LoVo (cell line): ENCODE measurements at places on chromosomes 5 and 9.

DNA sequence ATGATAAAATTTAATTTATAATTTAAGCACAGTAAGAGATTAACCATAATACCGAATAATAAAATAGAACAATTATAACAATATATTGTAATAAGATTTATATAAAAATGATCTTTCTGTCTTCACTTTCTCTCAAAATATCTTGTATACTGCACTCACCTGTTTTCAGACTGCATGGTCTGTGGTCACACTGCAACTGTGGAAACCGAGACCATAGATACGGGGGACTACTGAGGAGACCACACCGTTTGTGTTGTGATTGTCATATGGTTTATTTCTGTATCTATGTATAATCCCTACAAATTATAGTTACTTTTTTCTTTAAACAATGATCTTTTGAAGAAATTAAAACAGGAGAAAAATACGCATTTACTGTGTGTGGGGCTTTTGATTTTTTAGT lies 78.8 kb upstream of the TNFAIP8 start:
- DNase-seq = no peak

GRCh38 chr9:90799271-90799852 lies 2.3 kb upstream of the SYK start:
- DNase-seq = no peak

GRCh38 chr5:73918791-73919221 lies 292.8 kb downstream of the ARHGEF28 start:
- no peak for DNase-seq

GRCh38 chr9:101022704-101023103 lies 5.8 kb upstream of the PLPPR1 start:
- no peak for DNase-seq

GRCh38 chr5:57258052-57258451 lies 84.2 kb downstream of the GPBP1 start:
- DNase-seq = no peak

DNA sequence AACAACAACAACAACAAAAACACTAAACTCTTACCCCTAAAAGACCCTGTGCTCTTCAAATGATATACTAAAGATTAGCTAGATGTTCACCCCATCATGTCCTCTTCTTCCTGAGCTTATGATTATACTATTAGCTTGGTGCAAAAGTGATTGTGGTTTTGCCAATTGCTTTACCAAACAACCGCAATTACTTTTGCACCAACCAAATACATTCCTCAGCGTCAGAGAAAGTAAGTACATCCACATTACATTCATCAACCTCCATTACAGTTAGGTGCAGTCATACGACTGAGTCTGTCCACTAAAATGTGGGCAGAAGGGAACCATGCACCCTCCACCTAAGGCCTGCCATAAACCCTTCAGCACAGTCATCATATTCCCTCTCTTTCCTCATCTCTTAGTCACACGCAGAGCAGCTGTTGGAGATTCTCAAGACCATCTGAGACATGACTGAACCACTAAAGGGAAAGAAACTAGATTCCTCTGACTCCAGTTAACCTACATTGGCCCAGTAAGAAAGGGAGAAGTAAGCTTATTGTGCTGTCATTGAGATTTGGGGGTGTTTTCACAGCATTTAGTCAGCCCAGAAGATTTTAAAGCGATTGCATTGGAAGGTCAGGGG lies 181.6 kb upstream of the TLE4 start:
- no peak for DNase-seq

GRCh38 chr5:171549274-171549673 lies 129.8 kb downstream of the FGF18 start:
- no peak for DNase-seq

DNA sequence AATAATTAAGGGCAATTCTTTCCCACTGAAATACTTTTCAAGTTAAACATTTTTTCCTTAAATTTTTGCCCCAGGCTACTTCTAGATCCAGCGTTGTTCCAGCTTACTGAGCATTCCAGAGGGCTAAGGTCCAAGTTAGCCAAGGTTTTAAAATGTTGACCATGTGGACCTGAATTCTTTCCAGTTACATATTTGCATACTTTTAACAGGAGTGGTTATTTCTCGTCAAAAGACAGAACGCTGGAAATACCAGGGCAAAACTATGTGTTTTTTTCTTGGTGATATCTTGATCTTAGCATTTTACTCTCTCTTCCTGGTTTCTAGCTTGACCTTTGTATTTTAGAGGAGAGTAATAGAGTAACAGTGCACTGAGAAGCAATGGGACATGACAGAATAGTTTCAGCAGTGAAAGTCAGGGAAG lies 32.8 kb downstream of the TMC1 start:
- DNase-seq = peak; percentile 67

GRCh38 chr5:158820891-158821290 lies 278.8 kb downstream of the EBF1 start:
- DNase-seq = no peak

DNA sequence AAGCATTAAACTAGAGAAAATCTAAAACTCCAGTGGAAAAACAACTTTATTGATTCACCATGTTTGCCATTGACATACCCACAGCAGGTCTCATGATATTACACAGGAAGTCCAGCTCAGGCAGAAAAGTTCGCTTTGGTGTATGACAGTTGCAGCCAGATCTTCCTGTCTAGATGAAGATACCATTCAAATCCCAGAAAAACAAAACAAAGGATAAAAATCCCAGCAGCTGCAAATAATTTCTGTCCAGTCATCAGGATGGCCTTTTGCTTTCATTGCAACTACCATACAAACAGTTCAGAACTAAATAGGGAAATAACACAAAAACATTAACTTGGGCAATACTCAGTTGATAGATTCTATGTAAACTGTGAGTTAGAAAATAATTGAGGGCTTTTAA lies 136.0 kb upstream of the NREP start:
- no peak for DNase-seq

DNA sequence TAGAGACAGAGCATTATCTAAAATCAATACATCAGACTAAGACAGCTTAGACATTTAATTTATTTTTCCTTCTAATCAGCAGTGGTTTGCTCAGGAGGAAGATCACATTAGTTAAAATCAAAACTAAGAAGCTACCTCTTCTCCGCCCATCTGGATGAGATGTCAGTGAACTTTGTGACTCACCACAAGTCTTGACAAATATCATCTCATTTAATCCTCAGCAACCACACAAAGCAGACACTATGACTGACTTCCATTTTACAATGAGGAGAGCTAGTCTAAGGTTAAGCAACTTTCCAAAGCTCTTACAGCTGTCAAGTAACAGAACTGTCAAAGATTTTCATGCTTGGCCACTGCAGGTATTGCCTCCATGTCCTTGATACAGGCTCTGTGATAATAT lies 289.5 kb downstream of the DEPDC1B start:
- no peak for DNase-seq

GRCh38 chr5:134004626-134005416 lies at the start of gene VDAC1:
Gene VDAC1 (minus strand): TSS chr5:134004975. CDS start chr5:133993012, 11,963 bp downstream.
- peak; percentile 81 for DNase-seq

GRCh38 chr5:126938466-126938865 lies 91.9 kb downstream of the MARCHF3 start:
- DNase-seq = no peak

DNA sequence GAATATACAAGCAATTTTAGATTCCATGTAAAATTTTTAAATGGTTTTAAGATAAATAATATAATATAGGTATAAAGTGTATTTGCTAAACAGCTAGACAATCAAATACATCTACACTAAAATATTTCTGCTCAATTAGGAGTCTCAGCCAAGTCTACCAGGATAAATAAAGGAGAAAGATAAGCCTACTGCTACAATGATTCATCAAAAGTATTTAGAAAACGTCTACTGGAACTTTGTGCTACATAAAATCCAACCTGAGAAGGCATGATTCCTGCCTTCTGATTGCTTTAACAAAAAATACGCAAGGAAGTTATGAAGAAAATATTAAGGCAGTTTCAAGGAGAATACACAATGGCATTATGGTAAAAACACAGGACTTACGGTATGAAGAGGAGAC lies 570.6 kb downstream of the EFNA5 start:
- DNase-seq = no peak

GRCh38 chr5:85170183-85170582 lies 785.5 kb upstream of the EDIL3 start:
- DNase-seq = no peak

DNA sequence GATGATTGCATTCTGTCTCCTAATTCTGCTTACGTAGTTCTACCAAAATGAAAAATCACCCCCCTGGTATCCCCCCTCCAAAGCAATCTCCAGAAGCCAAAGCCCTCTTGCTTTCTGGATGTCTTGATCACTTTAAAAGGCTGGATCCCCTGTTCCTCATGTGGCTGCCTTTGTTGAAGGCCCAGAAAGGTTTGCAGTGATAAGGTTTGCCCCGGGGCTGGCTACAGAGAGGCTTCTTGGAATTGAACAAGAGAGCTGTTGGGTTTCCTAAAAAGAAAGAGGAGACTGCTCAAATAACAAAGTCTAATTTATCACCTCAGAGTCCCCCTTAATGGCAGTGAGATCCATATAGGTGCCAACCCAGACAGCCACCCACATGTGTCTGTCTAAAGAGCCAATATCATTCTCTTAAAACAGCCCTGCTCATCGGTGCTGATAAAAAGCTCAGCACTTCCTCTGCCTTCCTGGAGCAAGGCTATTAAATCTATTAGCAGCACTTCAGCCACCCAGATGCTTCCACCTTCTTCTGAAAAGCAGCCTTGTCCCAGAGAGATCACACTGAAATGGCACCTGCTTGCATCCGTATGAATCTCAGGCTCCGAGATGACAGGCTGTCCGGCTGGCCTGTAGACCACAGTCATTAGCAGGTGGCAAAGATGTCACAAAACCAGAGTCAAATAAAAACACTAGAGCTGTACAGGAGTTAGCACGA lies 70.9 kb downstream of the TEX10 start:
- no peak for DNase-seq

- no peak for DNase-seq
These were observed 34.6 kb upstream of the CPEB4 start for GRCh38 chr5:173853370-173854131.

DNA sequence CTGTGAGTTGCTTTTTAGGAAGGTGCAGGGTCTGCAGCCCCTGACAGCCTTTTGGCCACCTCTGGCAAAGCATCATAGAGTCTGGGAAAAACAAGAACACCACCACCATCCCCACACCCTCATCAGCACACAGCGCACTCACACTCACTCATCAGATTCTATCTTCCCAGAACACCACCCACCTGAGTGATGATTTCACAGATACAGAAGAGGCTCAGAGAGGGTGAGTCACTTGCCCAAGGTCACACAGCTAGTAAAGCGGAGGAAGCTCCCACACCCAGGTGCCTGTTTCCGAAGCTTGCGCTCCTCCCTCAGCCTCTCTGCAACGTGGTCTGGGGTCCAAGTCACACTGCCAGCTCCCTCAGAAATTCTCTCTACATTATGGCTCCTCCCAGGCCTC lies 41.8 kb upstream of the HRH2 start:
- DNase-seq = no peak

- no peak for DNase-seq
These were observed 293.2 kb upstream of the KLF4 start for GRCh38 chr9:107782789-107783188.

DNA sequence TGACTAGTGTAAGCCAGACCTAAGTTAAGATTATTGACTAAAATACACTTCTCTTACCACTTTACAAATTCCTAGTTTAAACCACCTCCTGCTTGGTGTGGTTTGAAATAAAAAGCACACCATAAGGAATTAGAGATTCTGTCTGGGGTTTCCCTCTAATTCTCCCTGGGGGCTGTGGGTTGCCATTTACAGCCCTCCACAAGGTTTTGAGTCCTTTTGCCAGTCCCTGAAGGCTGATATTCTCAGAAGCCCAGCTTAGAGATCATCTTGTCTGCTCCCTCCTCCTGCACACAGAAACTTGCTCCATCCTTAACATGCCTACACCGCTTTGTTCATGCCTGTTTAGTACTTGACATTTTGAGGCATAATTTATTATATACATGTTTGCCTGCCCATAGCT lies 7.2 kb upstream of the LMNB1 start:
- no peak for DNase-seq

- peak; percentile 46 for DNase-seq
These were observed 43.1 kb upstream of the TTC39B start for GRCh38 chr9:15349892-15350761.

GRCh38 chr5:158464383-158464782 lies 605.4 kb upstream of the CLINT1 start:
- no peak for DNase-seq

DNA sequence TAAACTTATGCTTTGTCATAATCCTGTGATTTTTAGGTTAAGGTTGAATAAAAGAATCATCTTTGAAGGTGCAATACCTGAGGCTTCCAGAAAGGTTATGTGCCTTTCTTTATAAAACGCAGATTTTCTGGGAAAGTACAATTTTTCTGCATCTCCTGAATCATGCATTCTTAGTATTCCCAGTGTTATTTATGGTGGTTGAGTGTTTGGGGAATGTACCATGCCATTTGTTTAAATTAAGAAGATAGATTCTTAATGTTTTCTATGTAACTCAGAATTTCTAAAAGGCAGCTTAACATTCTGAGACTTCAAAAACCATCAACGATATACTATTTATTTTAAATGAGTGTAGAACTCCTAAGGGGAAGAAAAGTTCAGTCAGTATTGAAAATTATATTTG lies 108.1 kb upstream of the FBN2 start:
- DNase-seq = no peak

DNA sequence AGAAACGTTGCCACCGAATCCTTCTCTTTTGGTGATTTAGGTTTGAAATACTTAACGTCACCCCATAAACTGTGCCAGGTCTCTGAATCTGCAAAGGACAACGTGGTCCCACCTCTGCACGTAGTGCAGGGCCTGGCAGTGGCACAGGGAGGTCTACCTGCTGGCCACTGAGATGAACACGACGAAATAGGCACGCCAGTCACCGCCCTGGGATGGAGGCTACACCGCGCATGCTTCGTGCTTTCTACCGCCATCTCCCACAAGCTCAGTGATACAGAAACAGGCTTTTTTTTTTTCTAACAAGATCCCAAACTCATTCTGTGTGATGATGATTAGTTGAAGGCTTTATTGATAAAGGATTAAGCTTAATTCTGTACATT lies 140.0 kb upstream of the RAPGEF1 start:
- no peak for DNase-seq

GRCh38 chr5:10745133-10745532 lies 15.9 kb downstream of the DAP start:
- DNase-seq = no peak

DNA sequence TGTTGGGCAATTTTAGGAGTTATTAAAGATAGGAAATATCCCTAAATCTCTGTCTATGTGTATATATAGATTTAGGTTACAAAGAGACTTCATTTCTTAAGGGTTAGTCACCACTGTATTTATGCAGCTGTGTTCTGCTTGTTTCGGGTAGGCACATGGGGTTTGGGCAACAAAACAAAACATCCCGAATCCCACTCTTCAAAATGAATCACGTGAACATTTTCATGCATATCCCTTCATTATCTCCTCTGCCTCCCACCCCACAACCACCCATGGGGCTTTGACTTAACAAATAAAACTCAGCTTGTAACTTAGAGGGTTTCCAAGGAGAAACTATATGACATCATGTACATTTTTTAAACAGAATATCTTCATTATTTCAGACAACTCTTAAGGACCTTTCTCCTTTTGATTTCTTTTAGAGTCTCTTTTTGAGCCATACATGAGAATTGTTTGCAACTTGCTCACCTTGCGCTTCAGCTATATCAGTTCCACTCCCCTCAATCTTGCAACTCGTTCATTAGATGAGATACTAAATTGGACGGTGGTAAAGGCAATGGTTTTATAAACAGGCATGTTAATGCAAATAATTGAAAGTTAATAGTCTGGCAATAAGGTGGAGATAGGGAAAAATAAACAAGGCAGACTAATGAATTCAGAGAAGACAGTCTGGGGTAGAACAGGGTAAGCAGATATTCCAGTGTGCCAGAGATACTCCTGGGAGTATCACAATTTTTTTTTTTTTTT lies 136.7 kb downstream of the CD180 start:
- no peak for DNase-seq

GRCh38 chr5:142156839-142157463 lies 48.4 kb downstream of the NDFIP1 start:
- no peak for DNase-seq
